ENCODE measurements at places on chromosomes 6 and 20.

DNA sequence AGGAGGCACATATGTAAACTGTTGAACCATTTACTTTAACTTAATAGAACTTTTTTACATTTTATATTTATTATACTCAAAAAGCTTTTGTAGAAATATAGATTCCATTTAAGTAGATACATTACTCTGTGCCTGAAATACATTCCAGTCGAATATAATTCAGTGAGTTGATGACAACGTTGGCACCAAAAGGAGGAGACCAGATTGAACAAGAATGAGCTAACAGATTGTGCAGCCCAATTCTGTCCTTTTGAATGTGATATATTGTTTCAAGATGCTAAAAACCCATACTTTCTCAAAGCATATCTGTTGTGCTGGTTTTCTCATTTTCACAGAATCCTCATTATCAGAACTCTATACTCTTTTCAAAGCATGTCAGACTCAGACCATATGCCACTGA lies 147.4 kb upstream of the SIM1 start:
- H3K36me3 ChIP-seq: peaks cover 10% of the 10 kb centered on the region
- no peak overlapping the region for H3K4me3 ChIP-seq
- no peak overlapping the region for H3K27ac ChIP-seq
- no peaks in the 10 kb centered on the region for H3K27me3 ChIP-seq

- H3K4me3 ChIP-seq: no peak overlapping the region
- peaks cover 31% of the 10 kb centered on the region for H3K27me3 ChIP-seq
- peaks cover 2% of the 10 kb centered on the region for H3K4me1 ChIP-seq
- no peak for DNase-seq
- no peak overlapping the region for H3K27ac ChIP-seq
- H3K36me3 ChIP-seq: no peaks in the 10 kb centered on the region
These were observed 1.3 kb upstream of the MUCL3 start for GRCh38 chr6:30939473-30939872.

- no peak overlapping the region for H3K27ac ChIP-seq
- no peaks in the 10 kb centered on the region for H3K27me3 ChIP-seq
- no peak overlapping the region for H3K4me3 ChIP-seq
- H3K36me3 ChIP-seq: peaks cover 50% of the 10 kb centered on the region
- peaks cover 21% of the 10 kb centered on the region for H3K4me1 ChIP-seq
These were observed 12.5 kb downstream of the CDC5L start for GRCh38 chr6:44399991-44400390.

GRCh38 chr20:23148731-23149570 lies 62.8 kb upstream of the CD93 start:
- H3K27ac ChIP-seq: no peak overlapping the region
- no peak overlapping the region for H3K4me3 ChIP-seq
- no peaks in the 10 kb centered on the region for H3K27me3 ChIP-seq
- no peaks in the 10 kb centered on the region for H3K36me3 ChIP-seq

GRCh38 chr6:26251354-26252076 lies 113.5 kb upstream of the BTN3A2 start:
- peaks cover 8% of the 10 kb centered on the region for H3K36me3 ChIP-seq
- H3K27me3 ChIP-seq: no peaks in the 10 kb centered on the region
- peaks cover 17% of the 10 kb centered on the region for H3K4me1 ChIP-seq
- H3K4me3 ChIP-seq: peak overlapping the region; percentile 86

GRCh38 chr6:127119102-127120022 lies 891 bp downstream of the RSPO3 start:
- DNase-seq: peak; percentile 21
- peak overlapping the region; percentile 68 for H3K4me3 ChIP-seq
- H3K4me1 ChIP-seq: peaks cover 12% of the 10 kb centered on the region
- H3K36me3 ChIP-seq: no peaks in the 10 kb centered on the region
- H3K27ac ChIP-seq: no peak overlapping the region

- no peak for DNase-seq
- H3K27ac ChIP-seq: no peak overlapping the region
- no peaks in the 10 kb centered on the region for H3K4me1 ChIP-seq
- H3K4me3 ChIP-seq: no peak overlapping the region
- no peaks in the 10 kb centered on the region for H3K36me3 ChIP-seq
These were observed 37.2 kb upstream of the PLCB1 start for GRCh38 chr20:8094850-8095249.

- H3K4me3 ChIP-seq: no peak overlapping the region
- no peaks in the 10 kb centered on the region for H3K27me3 ChIP-seq
- no peak for DNase-seq
- no peak overlapping the region for H3K27ac ChIP-seq
- peaks cover 6% of the 10 kb centered on the region for H3K4me1 ChIP-seq
These were observed 169.6 kb downstream of the MTHFD1L start for GRCh38 chr6:151034825-151035781.

DNA sequence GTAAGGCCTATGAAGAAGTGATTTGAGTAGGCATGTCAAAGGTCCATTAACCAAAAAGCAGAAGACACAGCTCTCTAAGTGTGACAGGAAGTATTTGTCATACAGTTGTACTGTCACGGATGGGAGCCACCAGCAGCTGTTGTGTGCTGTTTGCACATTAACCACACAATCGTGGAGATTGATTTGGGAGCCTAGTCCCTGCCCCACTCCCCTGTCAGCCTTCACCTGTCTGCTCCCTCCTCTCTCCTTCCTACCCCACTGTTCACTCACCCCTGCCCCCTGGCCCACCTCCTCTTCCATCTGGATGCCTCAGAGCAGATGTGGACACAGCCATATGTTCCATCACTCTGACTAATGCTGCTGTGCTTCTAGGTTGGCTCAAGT lies 124.7 kb upstream of the SPACA1 start:
- DNase-seq: no peak
- H3K27me3 ChIP-seq: peaks cover 4% of the 10 kb centered on the region
- H3K27ac ChIP-seq: no peak overlapping the region

- no peak for DNase-seq
- peaks cover 10% of the 10 kb centered on the region for H3K4me1 ChIP-seq
- no peak overlapping the region for H3K27ac ChIP-seq
- no peaks in the 10 kb centered on the region for H3K27me3 ChIP-seq
- no peak overlapping the region for H3K4me3 ChIP-seq
These were observed 621.9 kb upstream of the GJE1 start for GRCh38 chr6:141510803-141511202.

GRCh38 chr20:57582432-57583288 lies 21.8 kb downstream of the PCK1 start:
- no peaks in the 10 kb centered on the region for H3K4me1 ChIP-seq
- no peak for DNase-seq

GRCh38 chr6:9140172-9140571 lies 704.8 kb upstream of the SLC35B3 start:
- H3K27ac ChIP-seq: no peak overlapping the region
- no peak for DNase-seq
- no peaks in the 10 kb centered on the region for H3K27me3 ChIP-seq
- H3K4me3 ChIP-seq: no peak overlapping the region
- H3K4me1 ChIP-seq: no peaks in the 10 kb centered on the region
- no peaks in the 10 kb centered on the region for H3K36me3 ChIP-seq

GRCh38 chr20:57662456-57663240 lies 42.4 kb upstream of the ZBP1 start:
- no peak overlapping the region for H3K27ac ChIP-seq
- H3K36me3 ChIP-seq: no peaks in the 10 kb centered on the region
- H3K4me3 ChIP-seq: no peak overlapping the region
- H3K4me1 ChIP-seq: peaks cover 15% of the 10 kb centered on the region
- DNase-seq: no peak

DNA sequence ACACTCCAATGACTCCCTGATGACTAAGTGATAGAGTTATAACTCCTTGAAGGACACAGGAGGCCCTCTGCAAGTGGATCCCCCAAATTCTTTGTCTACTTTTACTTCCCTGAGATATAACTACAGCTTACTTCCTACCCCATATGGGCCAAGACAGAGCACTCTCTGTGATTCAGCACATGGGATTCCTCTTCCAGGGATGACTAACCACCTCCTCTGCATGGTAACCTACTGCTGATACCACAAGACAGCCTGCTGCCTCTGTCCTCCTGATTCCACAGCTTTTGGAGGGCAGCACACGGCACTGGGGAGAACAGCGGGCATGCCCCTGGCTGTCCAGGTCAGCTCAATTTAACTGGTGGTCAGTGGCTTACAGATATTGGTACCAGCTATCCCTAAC lies 675.7 kb upstream of the AGPAT4 start:
- peaks cover 2% of the 10 kb centered on the region for H3K36me3 ChIP-seq
- no peaks in the 10 kb centered on the region for H3K4me1 ChIP-seq
- no peak overlapping the region for H3K27ac ChIP-seq
- DNase-seq: no peak

DNA sequence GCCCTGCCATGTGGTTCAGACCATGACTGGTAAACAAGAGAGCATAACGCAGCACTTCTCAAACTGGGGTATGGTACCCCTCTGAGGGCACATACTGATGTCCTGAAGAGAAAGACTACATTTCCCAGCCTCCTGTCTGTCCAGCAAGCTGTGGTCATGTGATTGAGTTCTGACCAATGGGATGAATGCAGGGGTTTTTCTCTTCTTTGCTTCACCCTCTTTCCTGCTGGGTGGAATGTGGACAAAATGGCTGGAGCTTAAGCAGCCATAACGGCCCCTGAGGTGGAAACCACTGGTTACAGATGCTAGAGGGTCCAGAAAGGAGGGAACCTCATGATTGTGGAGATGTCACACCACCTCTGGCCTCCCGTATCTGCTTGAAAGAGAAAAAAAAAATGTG lies 19.4 kb upstream of the KCNB1 start:
- H3K27me3 ChIP-seq: peaks cover 6% of the 10 kb centered on the region
- H3K4me1 ChIP-seq: no peaks in the 10 kb centered on the region
- no peak for DNase-seq
- no peaks in the 10 kb centered on the region for H3K36me3 ChIP-seq

DNA sequence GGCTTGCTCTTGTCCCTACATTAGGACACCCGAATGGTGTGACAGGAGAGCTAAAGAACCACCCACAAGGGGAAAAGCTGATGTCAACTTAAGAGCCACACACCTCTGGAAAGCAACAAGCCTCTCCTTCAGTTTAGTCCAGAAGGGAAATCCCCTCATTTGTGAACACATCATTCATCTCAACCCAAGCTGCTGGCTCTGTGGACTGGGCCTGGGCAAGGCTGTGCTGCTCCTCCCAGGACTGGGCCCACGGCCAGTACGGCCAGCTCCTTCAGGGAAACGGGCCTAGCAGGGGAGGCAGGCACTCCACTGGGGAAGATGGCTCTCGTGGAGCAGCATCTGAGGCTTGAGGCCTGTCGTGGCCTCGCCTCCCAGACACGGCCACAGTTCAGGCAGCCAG lies 12.8 kb upstream of the SLC4A11 start:
- H3K4me3 ChIP-seq: no peak overlapping the region
- H3K4me1 ChIP-seq: peaks cover 4% of the 10 kb centered on the region
- H3K36me3 ChIP-seq: no peaks in the 10 kb centered on the region
- peaks cover 23% of the 10 kb centered on the region for H3K27me3 ChIP-seq
- H3K27ac ChIP-seq: no peak overlapping the region

- H3K4me1 ChIP-seq: peaks cover 8% of the 10 kb centered on the region
- H3K4me3 ChIP-seq: no peak overlapping the region
- H3K27ac ChIP-seq: no peak overlapping the region
- H3K27me3 ChIP-seq: peaks cover 42% of the 10 kb centered on the region
- DNase-seq: no peak
- H3K36me3 ChIP-seq: no peaks in the 10 kb centered on the region
These were observed 1.9 kb downstream of the LRFN2 start for GRCh38 chr6:40585223-40585622.

DNA sequence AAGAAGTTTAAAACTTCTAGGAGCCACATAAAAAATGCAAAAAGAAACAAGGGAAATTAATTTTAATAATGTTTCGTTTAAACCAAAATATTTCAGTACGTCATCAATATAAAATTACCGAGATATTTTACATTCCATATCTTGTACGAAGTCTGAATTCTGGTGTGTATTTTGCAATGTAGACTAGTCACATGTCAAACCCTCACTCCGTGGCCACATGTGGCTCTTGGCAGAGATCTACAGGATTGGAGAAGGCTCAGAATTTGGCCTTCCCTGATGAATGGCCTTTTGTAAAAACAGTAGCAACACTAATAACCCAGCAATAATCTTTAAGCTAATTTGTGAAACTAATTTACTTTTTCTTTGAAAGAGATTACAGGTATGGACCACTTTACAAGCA lies 217.1 kb downstream of the PRL start:
- H3K4me1 ChIP-seq: no peaks in the 10 kb centered on the region
- DNase-seq: no peak
- no peaks in the 10 kb centered on the region for H3K27me3 ChIP-seq
- no peak overlapping the region for H3K4me3 ChIP-seq

DNA sequence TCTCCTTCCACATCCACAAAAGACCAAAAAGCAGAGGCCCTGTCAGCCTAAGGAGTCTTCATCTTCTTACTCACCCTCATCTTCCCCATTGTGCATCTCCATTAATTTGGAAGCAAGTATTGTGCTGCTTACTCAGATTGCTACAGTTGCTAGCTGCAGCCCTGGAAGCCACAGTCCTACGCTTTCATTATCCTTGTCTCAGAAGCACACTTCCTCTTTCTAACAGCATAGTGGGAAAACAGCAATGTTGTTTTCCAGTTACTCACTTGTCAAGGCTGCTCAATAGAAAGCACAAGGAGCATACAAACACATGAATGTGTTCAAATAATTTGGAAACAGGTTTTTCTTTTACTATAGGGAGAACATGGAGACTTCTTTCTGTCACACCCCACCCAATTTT lies 76.6 kb upstream of the RBM24 start:
- no peak for DNase-seq
- H3K27me3 ChIP-seq: peaks cover 5% of the 10 kb centered on the region
- H3K4me3 ChIP-seq: no peak overlapping the region
- no peaks in the 10 kb centered on the region for H3K36me3 ChIP-seq

- H3K27ac ChIP-seq: peak overlapping the region; percentile 51
- no peaks in the 10 kb centered on the region for H3K27me3 ChIP-seq
- peak; percentile 20 for DNase-seq
- peak overlapping the region; percentile 17 for H3K4me3 ChIP-seq
- H3K36me3 ChIP-seq: peaks cover 5% of the 10 kb centered on the region
These were observed 62.4 kb downstream of the AKAP7 start for GRCh38 chr6:131197716-131198115.

DNA sequence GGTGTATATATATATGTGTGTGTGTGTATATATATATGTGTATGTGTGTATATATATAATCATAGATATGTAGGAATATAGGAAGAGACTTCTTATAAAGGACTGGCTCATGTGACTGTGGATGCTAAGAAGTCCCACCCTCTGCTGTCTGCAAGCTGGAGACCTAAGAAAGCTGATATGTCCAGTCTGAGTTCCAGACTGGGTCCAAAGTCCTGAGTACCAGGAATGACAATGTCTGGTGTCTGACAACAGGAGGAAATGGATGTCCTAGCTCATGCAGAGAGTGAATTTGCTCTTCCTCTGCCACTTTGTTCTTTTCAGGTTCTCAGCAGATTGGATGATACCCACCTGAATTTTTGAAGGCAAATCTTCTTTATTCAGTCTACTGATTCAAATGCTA lies 7.1 kb downstream of the ALDH5A1 start:
- peaks cover 18% of the 10 kb centered on the region for H3K36me3 ChIP-seq
- peaks cover 3% of the 10 kb centered on the region for H3K4me1 ChIP-seq
- DNase-seq: no peak
- no peak overlapping the region for H3K4me3 ChIP-seq

- H3K27ac ChIP-seq: no peak overlapping the region
- no peaks in the 10 kb centered on the region for H3K36me3 ChIP-seq
- no peak overlapping the region for H3K4me3 ChIP-seq
- no peaks in the 10 kb centered on the region for H3K27me3 ChIP-seq
These were observed 518.1 kb downstream of the TFAP2A start for GRCh38 chr6:9896806-9897205.

GRCh38 chr20:57250607-57251343 lies 15.7 kb downstream of the BMP7 start:
- peak; percentile 17 for DNase-seq
- H3K36me3 ChIP-seq: no peaks in the 10 kb centered on the region
- no peak overlapping the region for H3K4me3 ChIP-seq
- H3K4me1 ChIP-seq: peaks cover 10% of the 10 kb centered on the region

Measured in activated naive CD4-positive, alpha-beta T cell treated with anti-CD3 and anti-CD28 coated beads for 36 hours (primary cell).